ENCODE measurements at places on chromosomes 12 and 14. TPM values are rescaled to one million over a fixed set of nuclear protein-coding genes. Genes with fewer than 3 reads are reported as not detected.

DERA gene
- 53.4 TPM for total RNA-seq

PYM1 gene
- 29.8 TPM for total RNA-seq

EPYC gene
- not detected for total RNA-seq

PLCZ1 gene
- not detected for total RNA-seq

RBP5 gene
- total RNA-seq: not detected

KRT79 gene
- not detected for total RNA-seq
